Colonic mucosa (tissue), 4 donors: ENCODE measurements at places on chromosomes 13 and 19. TPM values are rescaled to one million over a fixed set of nuclear protein-coding genes. Genes with fewer than 3 reads are reported as not detected.

DNA sequence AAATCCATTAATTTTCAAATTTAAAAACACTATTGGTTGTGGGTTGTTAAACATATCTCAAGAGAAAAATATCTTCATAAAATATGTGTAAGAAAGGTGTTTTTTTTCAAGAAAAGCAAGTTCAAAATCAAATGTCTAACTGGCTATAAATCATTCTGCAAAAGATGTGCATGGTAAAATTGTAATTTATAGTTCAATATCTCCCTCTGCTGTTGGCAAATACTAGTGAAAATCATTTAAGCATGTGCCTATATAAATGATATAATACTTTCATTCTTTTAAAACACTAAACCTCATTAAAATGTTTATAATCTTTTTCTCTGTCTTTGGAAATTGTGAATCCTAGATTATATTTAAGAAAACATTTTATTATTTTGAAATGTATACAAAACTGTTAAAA, 17.2 kb upstream of the SLITRK6 start:
- H3K27ac ChIP-seq, result no peak overlapping the region
- no peak overlapping the region for H3K4me3 ChIP-seq
- H3K4me1 ChIP-seq, result no peaks in the 10 kb centered on the region
- H3K27me3 ChIP-seq, result no peaks in the 10 kb centered on the region

GRCh38 chr19:47891923-47892666, 6.0 kb upstream of the SULT2A1 start:
- no peak overlapping the region for H3K4me3 ChIP-seq
- H3K27ac ChIP-seq, result no peak overlapping the region
- no peaks in the 10 kb centered on the region for H3K4me1 ChIP-seq
- H3K27me3 ChIP-seq, result no peaks in the 10 kb centered on the region
- no peak for DNase-seq

The CAPN12 gene
- total RNA-seq, result 5.7 TPM

GRCh38 chr19:7979011-7979410, 26.4 kb downstream of the ELAVL1 start:
- H3K4me1 ChIP-seq, result no peaks in the 10 kb centered on the region
- no peak for DNase-seq
- no peak overlapping the region for H3K27ac ChIP-seq
- H3K27me3 ChIP-seq, result no peaks in the 10 kb centered on the region

The C19orf81 gene
- total RNA-seq, result not detected

The PPP2R1A gene
- 273 TPM for total RNA-seq

- H3K4me3 ChIP-seq, result no peak overlapping the region
- no peaks in the 10 kb centered on the region for H3K4me1 ChIP-seq
- no peaks in the 10 kb centered on the region for H3K27me3 ChIP-seq
- H3K36me3 ChIP-seq, result no peaks in the 10 kb centered on the region
- no peak for DNase-seq
These were observed 176.5 kb downstream of the NUFIP1 start for GRCh38 chr13:44812818-44813217.

DNA sequence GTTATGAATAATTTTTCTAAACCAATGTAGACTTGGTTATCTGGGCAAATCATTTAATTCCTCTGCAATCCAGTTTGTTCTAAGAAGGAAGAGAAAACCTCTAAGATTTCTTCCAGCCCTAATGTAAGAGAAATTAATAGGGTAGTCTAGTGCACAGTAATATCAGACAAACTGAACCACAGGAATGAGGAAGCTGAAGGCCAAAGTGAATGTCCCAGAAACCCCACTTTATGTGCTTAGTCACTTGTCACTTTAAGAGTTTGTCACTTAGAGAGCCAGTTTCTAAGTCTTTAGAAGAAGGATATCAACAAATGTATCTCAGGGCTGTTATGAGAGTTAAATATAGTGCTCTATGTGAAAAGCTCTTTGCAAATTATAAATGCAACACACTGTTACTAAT, 750.6 kb downstream of the DIAPH3 start:
- no peaks in the 10 kb centered on the region for H3K4me1 ChIP-seq
- no peaks in the 10 kb centered on the region for H3K36me3 ChIP-seq
- H3K4me3 ChIP-seq, result no peak overlapping the region
- no peak for DNase-seq
- H3K27me3 ChIP-seq, result no peaks in the 10 kb centered on the region

- H3K4me1 ChIP-seq, result no peaks in the 10 kb centered on the region
- H3K4me3 ChIP-seq, result no peak overlapping the region
- no peaks in the 10 kb centered on the region for H3K36me3 ChIP-seq
- H3K27ac ChIP-seq, result no peak overlapping the region
These were observed 304.7 kb upstream of the KLF12 start for GRCh38 chr13:74438901-74439300.

DNA sequence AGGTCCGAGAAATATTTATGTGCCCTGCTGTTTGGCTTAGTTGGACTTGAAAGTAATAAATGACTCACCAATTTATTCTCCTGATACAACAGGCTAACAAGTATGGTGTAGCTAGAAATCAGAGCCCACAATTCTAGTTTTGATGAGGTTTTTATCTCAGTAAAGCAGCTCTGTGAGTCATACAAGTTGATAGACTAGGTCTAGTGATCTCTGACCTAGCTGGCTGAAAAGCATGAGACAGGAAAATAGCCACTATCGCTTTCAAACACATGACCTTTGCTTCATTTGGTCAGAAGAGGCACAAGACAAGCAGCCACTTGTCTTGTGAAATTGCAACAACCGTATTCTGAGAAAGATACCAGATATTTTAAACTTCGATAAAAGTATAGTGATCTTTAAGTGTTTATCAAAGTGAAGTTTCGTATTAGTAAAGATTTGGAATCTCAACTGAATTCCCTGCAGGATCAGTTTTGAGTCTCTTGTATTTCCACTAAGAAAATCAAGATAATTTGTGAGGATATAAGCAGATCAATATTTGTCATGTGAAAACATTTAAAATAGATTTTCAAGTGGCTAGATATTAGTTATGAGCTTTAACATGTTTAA, 126.7 kb downstream of the MAB21L1 start:
- H3K4me3 ChIP-seq, result no peak overlapping the region
- H3K4me1 ChIP-seq, result no peaks in the 10 kb centered on the region
- no peaks in the 10 kb centered on the region for H3K36me3 ChIP-seq
- H3K27me3 ChIP-seq, result no peaks in the 10 kb centered on the region
- DNase-seq, result no peak

GRCh38 chr19:18007917-18008673, at the start of gene ARRDC2:
Gene ARRDC2 (plus strand): TSS chr19:18008170. CDS start chr19:18008311, 141 bp downstream.
- peak within 1 kb of the TSS; percentile 39 for H3K4me3 ChIP-seq
- H3K36me3 ChIP-seq, result peaks cover 9% of the 10 kb centered on the region
- peak within 1 kb of the TSS; percentile 74 for H3K27ac ChIP-seq
- DNase-seq, result peak; percentile 93
- no peaks in the 10 kb centered on the region for H3K27me3 ChIP-seq

The SLC5A5 gene
- total RNA-seq, result not detected

- no peak overlapping the region for H3K4me3 ChIP-seq
- no peak for DNase-seq
- H3K27ac ChIP-seq, result peak overlapping the region; percentile 18
- no peaks in the 10 kb centered on the region for H3K27me3 ChIP-seq
These were observed 3.0 kb downstream of the ANGPTL4 start for GRCh38 chr19:8366961-8367326.

DNA sequence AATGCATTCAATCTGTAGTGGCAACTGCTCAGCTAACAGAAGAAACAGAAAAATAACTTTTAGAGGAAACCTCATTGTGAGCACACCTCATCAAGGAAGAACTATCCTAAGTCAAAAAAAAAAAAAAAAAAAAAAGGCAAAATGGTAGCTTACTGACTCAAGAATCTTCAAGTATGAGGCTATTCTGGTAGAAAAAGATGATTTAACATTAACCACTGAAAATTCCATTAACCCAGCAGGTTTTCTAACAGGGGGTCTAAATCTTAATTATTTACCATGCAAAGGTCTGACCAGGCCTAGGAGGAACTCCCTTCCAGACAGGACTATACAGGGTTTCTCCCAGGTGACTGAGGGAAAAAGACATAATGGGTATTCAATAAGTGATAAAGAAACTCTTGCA, 28.4 kb upstream of the ZNF83 start:
- H3K4me3 ChIP-seq, result no peak overlapping the region
- no peak overlapping the region for H3K27ac ChIP-seq
- no peaks in the 10 kb centered on the region for H3K36me3 ChIP-seq
- no peaks in the 10 kb centered on the region for H3K27me3 ChIP-seq
- no peaks in the 10 kb centered on the region for H3K4me1 ChIP-seq

DNA sequence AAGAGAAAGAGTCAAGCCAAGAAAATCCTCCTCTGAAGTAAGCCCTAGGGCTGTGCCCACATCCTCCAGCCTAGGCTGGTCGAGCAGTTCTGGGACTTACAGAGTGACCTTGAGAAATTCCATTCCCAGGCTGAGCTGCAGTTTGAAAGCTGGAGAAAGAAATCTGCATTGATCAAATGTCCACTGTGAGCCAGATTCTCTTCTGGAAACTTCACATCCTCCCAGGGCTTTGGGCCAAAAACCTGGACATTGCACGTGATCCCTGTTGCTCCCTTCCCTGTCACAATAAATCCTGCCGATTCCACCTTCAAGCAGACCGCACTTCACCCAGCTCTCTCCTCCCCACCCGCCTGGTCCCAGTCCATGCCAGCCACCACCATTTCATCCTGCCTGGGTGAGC, 15.7 kb downstream of the TMEM143 start:
- H3K27ac ChIP-seq, result no peak overlapping the region
- no peaks in the 10 kb centered on the region for H3K36me3 ChIP-seq
- no peak overlapping the region for H3K4me3 ChIP-seq

DNA sequence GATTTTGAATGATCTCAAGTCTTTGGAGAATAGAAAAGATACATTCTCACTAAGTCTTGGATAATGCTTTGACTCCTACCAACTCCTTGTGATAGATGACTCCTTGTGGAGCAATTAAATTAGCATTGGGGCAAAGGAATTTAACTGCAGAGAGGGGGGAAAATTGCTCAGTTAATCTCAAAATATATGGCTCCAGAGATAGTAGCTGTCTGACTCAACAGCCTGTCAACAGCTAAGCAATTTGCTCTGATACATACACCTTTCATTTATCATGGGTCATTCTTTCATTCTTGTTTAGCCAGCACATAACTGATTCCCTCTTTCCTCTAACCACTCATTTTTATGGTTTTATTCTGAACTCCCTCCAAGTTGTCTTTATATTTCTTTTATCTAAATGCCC, 225.6 kb upstream of the OBI1 start:
- DNase-seq, result no peak
- no peak overlapping the region for H3K27ac ChIP-seq
- no peaks in the 10 kb centered on the region for H3K27me3 ChIP-seq
- H3K4me1 ChIP-seq, result no peaks in the 10 kb centered on the region
- no peaks in the 10 kb centered on the region for H3K36me3 ChIP-seq

DNA sequence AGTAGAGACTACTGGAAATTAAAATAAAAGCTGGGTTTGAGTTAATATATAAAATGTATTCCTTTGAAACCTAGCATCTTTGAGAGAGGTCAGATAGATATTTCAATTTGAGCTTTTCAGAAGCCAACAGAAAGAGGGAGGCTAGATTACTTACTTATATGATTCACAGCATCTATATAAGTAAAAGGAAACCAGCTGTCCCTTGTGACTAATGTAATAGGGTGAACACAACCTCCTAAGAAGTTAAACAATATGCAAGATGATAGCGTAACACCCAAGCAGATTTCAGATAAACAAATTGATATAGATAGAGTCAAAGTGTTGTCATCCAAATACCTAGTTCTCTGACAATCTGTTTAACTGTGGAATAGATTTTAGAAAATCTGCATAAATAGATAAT, 393.5 kb upstream of the GPC6 start:
- DNase-seq, result no peak
- H3K27ac ChIP-seq, result no peak overlapping the region
- no peaks in the 10 kb centered on the region for H3K27me3 ChIP-seq
- H3K4me1 ChIP-seq, result no peaks in the 10 kb centered on the region
- no peaks in the 10 kb centered on the region for H3K36me3 ChIP-seq

- H3K4me1 ChIP-seq, result no peaks in the 10 kb centered on the region
- no peak for DNase-seq
- no peak overlapping the region for H3K27ac ChIP-seq
- no peaks in the 10 kb centered on the region for H3K36me3 ChIP-seq
These were observed 27.4 kb downstream of the FCGBP start for GRCh38 chr19:39906820-39907611.
